ENCODE measurements at places on chromosomes 2 and 18. TPM values are rescaled to one million over a fixed set of nuclear protein-coding genes. Genes with fewer than 3 reads are reported as not detected.

SERPINB13 gene
- total RNA-seq: not detected

GPR35 gene
- total RNA-seq: 2.8 TPM

- H3K36me3 ChIP-seq: peaks cover 7% of the 10 kb centered on the region
- peaks cover 35% of the 10 kb centered on the region for H3K4me1 ChIP-seq
- H3K4me3 ChIP-seq: no peak overlapping the region
- DNase-seq: no peak
- no peaks in the 10 kb centered on the region for H3K27me3 ChIP-seq
Measured at GRCh38 chr2:229870903-229871656, 50.7 kb downstream of the TRIP12 start.

DNA sequence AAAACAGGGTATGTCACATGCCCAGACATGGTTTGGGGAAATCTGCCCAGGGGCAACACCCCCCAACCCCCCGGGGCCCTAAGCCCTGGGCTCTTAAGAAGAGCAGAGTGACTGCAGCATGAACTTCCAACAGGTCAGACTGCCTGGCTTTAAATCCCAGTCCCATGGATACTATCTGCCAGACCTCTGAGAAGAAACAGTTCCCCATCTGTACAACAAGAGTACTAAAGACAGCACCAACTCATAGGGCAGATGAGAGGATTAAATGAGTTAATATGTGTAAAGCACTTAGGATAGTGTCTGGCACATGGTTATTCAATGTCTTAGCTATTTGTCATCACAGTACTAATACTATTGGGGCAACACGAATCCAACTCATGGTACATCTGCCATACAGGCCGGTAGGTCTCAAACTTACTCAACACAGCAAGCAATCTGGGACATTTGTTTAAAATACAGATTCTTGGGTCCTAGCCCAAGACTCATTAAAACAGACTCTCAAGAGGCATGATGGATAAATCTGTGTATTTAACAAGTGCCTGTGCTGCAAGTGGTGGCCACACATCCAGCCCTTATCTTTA, 23.4 kb downstream of the CDH2 start:
- H3K4me3 ChIP-seq: no peak overlapping the region
- H3K27ac ChIP-seq: no peak overlapping the region
- no peaks in the 10 kb centered on the region for H3K27me3 ChIP-seq
- peaks cover 46% of the 10 kb centered on the region for H3K4me1 ChIP-seq

DNA sequence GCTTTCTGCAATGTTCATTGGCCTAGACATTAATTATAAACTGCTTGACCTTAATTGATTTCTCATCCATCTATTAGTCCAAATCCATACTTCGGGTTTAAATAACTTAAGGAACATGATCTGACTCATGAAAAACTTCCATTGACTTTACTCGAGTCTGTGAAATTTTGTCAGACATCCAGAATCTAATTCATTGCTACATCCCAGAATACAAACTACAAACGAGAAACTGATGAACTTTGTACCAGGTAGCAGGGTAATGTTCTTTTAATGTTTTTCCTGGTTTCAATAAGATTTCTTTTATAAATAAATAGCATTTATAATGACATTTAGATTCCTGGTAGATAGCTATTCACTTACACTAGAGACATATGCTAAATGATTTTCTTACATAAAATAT, 36.0 kb upstream of the IKZF2 start:
- H3K27ac ChIP-seq: peak overlapping the region; percentile 77
- no peaks in the 10 kb centered on the region for H3K27me3 ChIP-seq
- no peak for DNase-seq
- peaks cover 47% of the 10 kb centered on the region for H3K4me1 ChIP-seq

GRCh38 chr2:45255563-45255962, 246.3 kb upstream of the SIX2 start:
- H3K4me1 ChIP-seq: peaks cover 80% of the 10 kb centered on the region
- peak overlapping the region; percentile 29 for H3K27ac ChIP-seq

AFF3 gene
- 113 TPM for total RNA-seq

LRATD1 gene
- not detected for total RNA-seq

OR6B2 gene
- not detected for total RNA-seq

AGXT gene
- not detected for total RNA-seq

DNA sequence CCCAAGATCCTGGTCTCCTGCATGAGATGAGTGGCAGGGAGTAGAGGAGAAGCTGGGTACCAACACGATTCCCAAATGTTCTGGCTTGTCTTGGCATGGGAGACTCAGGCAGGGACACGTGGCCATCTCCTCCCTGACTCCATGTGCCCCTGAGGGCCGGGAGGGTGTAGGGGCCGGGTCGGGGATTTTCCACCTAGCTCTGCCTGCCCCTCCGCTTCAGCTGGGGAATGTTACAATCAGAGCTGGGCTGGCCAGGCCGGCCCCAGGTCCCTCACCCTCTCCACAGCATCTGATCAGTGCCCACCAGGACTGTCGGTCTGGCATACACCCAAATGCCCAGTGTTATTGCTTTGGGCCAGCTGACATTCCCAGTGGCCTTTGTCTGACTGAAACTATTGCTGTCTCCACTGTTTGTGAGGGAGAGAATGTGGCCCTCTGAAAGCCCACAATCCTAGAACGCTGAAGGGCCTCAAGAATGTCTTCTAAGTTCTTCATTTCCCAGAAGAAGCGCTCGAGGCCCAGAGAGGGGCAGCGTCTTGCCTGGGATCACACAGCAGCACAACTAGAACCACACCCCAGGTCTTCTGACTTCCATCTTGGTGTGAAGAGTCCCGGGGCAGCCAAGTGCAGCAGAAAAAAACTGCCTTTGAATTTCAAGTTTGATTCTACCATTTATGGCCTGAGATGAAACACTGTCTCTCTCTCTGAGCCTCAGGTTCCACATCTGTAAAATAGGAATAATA, 23.2 kb downstream of the KCNK3 start:
- no peak overlapping the region for H3K4me3 ChIP-seq
- no peaks in the 10 kb centered on the region for H3K36me3 ChIP-seq
- no peak overlapping the region for H3K27ac ChIP-seq

ARHGEF33 gene
- total RNA-seq: 0.51 TPM

DNA sequence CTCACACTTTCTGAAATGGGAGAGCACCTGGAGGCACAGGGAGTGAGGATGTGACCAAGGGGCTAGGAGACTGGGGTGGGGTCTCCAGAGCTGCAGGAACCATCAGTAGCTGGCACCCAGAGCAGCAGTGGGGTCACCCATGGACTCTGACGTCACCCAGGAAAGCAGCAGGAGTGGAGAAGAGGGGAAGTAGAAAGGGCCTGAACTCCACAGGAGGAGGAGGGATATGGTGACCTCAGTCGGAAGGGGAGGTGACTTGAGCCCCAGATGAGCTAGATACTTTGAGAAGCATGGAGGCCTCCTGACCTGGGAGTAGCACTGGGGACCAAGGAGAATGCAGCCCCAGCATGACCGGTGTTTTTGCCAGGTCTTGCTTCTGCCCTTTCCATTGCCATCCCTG, 8.8 kb downstream of the NMUR1 start:
- peaks cover 15% of the 10 kb centered on the region for H3K4me1 ChIP-seq
- H3K4me3 ChIP-seq: no peak overlapping the region
- no peak for DNase-seq
- H3K27me3 ChIP-seq: peaks cover 3% of the 10 kb centered on the region
- H3K27ac ChIP-seq: no peak overlapping the region
- H3K36me3 ChIP-seq: no peaks in the 10 kb centered on the region

DNA sequence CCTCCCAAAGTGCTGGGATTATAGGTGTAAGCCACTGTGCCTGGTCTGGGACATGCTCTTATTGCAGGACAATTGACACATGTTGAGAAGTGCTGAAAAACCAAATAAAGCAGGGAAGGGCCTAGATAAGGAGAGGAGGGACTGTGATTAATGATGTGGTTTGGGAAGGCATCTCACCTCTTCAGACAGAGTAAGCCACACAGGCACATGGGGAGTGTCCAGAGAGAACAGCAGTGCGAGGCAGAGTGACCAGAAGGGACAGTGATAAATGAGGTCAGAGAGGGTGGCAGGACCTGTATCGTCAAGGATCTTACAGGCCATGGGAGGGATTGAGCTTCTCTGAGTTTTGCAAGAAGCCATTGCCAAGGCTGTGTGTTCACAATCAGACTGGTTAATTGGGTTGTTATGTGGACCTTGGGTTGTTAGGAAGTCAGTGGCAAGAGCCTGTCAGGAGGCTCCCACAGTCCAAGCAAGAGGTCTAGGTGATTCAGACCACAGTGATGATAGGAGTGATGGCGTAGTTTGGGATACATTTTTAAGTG, 58.5 kb downstream of the EIF5B start:
- H3K27ac ChIP-seq: no peak overlapping the region
- no peak overlapping the region for H3K4me3 ChIP-seq
- H3K36me3 ChIP-seq: peaks cover 41% of the 10 kb centered on the region
- H3K4me1 ChIP-seq: peaks cover 5% of the 10 kb centered on the region
- no peaks in the 10 kb centered on the region for H3K27me3 ChIP-seq

DNA sequence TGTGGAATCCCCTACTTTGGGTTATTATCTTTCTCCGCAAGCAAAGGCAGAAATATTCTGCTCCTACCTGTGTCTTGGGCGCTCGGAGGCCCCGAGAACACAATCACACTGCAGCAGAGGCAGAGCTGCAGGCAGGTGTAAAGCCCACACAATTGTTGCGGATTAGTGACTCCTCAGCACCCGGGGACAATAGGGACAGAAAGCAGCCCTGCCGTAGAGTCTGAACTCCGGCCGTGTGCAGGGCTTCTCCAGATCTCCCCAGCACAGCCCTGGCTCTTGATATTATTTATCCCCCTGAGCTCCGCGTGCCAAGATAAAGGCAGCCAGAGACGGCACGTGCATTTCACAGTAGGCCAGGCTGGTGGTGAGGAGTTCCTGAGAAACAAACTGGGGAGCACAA, 229.2 kb downstream of the EN1 start:
- H3K4me3 ChIP-seq: no peak overlapping the region
- H3K4me1 ChIP-seq: no peaks in the 10 kb centered on the region
- peaks cover 23% of the 10 kb centered on the region for H3K27me3 ChIP-seq
- no peak overlapping the region for H3K27ac ChIP-seq
- no peak for DNase-seq

- H3K27ac ChIP-seq: no peak overlapping the region
- DNase-seq: no peak
- H3K4me3 ChIP-seq: no peak overlapping the region
- no peaks in the 10 kb centered on the region for H3K4me1 ChIP-seq
Measured at GRCh38 chr2:238570926-238571325, 144.2 kb downstream of the ASB1 start.

ZAP70 gene
- 0.41 TPM for total RNA-seq

GRCh38 chr2:224173210-224173609, 134.1 kb upstream of the SERPINE2 start:
- no peaks in the 10 kb centered on the region for H3K27me3 ChIP-seq
- no peak overlapping the region for H3K27ac ChIP-seq
- DNase-seq: no peak
- H3K4me3 ChIP-seq: no peak overlapping the region

DNA sequence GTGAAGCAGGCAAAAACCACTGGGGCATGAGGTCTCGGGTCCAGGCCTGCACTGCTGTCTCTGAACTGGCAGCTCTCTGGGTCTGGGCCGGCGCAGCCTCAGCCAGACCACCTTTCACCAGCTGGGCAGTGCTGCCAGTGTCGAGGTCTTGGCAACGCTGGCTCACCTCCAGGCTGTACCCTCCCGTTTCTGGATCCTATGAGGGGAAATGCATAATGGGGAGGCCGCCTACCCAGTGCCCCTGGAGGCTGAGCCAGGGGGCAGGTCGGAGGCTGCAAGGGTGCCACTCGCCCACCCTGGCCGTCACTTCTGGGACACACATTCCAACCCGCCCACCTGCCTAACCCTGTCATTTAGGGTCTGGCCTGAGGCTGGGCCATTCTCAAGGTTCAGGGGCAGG, 24.6 kb downstream of the KIF1A start:
- peaks cover 8% of the 10 kb centered on the region for H3K36me3 ChIP-seq
- peaks cover 11% of the 10 kb centered on the region for H3K4me1 ChIP-seq
- DNase-seq: no peak
- H3K4me3 ChIP-seq: no peak overlapping the region
- no peak overlapping the region for H3K27ac ChIP-seq

Data from chondrocyte (in vitro differentiated cells).